NCI-H1417 (cell line): ENCODE measurements at places on chromosomes 12 and 14.

GRCh38 chr12:76766161-76766560 is 2.2 kb downstream of the ZDHHC17 start:
- DNase-seq = no peak

GRCh38 chr14:24362241-24362960 is 5.6 kb upstream of the NFATC4 start:
- DNase-seq = no peak

DNA sequence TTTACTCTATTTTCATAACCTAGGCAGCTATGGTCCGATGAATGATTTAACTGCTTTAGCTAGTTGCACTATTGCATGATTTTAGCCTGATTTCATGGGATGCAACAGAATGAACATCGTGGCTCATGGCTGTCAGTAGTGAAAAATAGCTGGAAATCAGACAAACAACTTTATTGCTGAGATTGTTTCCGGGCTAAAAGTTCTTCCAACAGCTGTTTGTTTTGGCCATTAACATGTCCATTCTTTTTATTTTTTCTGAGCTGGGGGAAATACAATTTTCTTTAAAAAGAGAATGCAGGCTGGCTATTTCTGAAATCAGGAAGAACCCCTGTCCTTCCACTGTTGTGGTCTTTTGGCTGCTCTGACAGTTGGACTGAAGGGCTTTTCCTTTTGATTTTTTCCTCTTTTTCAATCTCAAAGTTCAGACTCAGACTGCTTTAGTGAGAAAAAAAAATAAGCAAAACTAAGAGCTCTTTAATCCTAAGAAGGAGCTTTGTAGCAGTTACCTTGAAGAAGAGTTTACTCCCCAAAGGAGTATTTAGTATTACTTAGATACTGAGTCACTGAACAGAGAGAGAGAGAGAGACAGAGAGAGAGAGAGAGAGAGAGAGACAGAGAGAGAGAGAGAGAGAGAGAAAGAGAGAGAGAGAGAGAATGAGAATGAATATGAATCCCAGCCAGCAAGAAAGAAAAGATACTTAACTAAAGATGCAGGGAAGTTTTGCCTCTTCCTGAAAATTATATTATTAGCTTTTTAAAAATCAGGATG is at the start of gene NAV3:
NAV3 (plus strand) TSS at position 312 of the 769 bp plus-strand sequence. CDS start 568 bp downstream, outside the sequence.
- no peak for DNase-seq

DNA sequence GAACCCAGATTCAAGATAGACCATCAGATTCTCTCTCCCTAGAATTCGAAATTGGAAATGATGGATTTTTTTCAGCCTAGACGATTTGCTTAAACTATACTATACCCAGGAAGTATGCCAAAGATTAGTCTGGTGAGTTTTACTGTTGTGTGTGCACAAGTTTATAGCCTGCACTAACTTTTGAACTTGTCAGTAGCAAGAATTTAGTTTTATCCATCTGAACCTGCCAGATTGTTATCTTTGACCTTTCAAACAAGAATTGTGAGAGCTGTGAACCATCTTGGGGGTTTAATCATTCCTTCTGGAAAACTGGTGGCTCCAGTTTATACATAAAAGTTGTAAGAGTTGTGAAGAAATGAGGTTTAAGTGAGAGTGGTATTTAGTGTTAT is 243.5 kb upstream of the DAAM1 start:
- DNase-seq = no peak

DNA sequence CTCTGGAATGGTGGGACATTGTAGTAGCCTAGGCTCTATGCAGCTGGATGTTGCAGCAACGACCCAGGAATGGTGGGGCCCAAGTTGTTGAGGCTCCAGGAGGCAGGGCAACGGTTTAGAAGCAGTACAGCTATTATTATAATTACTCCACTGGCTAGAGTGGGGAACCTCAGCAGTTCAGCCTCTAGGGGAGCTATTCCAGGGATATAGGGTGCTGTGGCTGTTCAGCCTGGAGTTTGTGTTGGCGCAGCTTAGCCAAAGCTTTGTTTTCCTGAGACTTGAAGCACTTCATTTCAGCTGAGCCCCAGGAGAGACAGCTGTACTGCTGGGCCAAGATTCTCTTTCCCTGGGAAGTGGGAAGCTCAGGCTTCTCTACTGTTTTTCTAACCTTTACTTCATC is 1023.0 kb upstream of the ATXN7L3B start:
- no peak for DNase-seq

GRCh38 chr12:124233041-124233796 is 61.7 kb upstream of the RFLNA start:
- no peak for DNase-seq

DNA sequence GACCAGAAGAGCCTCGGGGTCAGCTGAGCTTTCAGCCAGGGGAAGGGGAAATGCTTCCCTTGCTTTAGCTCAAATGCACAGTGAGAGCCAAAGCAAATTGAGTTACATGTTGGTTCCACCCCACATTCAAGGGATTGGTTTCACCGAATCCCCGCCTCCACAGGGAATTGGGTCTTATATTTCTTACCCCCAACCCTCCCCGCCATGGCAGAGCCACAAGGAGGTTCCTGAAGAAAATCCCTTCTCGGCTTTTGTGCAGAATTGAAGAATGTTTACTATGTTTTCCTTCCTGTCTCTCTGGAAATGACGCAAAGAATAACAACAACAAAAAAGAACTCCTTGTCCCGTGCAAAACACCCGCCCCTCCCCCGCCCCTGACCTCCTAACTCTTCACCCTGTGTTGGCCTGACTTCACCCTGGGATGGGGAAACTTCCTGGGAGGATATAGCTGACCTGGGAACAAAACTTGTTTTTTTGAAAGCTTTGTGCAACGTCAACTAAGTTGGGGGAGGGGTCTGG is 21.9 kb upstream of the CIPC start:
- no peak for DNase-seq

DNA sequence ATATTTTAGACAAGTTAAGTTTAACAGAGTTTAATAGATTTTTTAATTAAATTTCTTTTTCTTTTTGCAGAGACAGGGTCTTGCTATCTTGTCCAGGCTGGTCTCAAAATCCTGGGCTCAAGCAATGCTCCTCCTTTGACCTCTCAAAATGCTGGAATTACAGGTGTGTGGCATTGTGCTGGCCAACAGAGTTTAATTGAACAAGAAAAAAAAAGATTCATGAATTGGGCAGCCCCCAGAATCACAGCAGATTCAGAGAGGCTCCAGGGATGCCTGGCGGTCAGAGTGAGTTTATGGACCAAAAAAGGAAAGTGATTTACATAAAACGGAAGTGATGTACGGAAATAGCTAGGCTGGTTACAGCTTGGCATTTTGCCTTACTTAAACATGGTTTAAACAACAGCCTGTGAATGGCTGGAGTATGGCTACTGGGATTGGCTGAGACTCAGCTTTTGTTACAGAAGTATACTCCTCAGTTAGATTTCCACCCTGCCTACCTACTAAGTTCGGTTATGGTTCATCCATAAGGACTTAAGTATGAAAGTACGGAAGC is 14.5 kb upstream of the TESPA1 start:
- DNase-seq = no peak

DNA sequence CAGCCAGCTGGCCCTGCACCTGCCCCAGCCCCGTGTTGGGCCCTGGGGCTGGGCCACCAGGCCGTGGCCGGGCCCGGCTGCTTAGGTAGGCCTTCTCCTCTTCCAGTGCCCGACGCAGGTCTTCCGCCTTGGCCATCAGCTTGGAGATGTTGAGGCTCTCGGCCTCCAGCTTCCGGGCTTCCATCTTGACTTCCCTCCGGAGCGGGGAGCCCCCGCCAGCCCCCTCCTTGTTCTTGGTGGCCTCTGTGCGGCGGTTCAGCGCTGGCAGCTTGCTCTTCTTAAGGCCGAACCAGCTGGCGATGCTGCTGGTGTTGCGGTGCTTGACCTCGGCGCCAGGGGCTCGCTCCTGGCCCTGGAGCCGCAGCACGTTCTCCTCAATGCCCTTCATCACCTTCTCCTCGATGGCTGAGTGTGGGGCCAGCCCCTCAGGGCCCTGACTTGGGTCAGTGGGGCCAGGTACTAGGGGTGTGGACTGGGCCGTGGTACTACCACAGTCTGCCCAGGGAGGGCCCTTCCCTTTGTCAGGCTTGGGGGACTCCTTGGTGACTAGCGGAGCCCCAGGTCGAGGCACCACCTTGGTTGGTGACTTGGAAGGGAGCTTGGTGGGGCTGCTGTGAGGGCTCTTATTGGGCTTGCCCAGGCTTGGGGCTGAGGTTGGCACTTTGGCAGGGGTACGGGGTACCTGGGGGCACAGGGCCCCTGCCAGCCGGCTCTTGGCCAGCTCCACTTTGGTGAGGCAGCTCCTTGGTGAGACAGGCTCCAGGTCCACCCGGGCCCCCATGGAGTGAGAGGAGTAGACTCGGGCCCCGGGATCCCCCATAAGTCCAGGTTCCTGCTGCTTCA is 33.2 kb downstream of the NCKAP5L start:
- DNase-seq = no peak

GRCh38 chr12:69150796-69151127 is 88.6 kb upstream of the CPSF6 start:
- no peak for DNase-seq

GRCh38 chr12:89927226-89927698 is 218.6 kb upstream of the ATP2B1 start:
- DNase-seq = no peak

DNA sequence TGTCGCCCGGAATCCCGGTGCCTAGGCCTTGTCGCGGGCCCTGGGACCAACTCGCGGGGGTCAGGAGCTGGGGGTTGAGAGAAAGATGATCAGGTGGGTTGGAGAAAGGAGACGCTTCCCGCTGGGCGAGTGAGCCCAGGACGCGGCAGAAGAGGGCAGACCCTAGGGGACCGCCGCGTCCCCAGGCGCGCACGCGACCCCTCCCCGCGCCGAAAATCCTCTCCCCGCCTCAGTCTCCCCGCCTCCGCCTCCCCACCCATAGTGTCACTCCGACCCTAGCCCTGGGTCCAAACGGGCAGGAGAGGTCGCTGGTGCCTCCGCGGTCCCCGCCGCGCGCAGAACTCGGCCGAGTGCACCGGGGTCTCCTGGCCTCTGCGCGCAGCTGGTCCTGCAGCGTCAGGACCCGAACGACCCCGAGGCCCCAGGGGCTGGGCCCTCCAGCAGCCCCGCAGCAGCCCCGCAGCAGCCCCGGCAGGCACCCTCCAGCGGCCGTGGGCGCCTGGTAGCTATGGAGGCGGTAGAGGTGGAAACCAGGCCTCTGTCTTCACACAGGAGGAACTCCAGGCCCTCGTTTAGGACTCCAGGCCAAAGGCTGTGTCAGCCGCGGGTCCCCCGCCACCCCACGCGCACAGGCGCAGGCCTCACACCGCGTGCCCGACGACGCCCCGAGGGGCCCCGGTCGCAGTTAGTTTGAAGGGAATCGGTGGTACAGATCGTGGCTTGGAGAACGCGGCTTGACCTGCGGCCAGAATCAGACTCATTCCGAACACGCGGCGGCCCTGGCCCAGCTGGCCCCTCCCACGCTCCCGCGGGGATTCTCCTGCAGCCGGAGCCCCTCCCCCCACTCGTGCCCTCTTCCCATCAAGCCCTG is 60.1 kb upstream of the EIF5 start:
- no peak for DNase-seq

DNA sequence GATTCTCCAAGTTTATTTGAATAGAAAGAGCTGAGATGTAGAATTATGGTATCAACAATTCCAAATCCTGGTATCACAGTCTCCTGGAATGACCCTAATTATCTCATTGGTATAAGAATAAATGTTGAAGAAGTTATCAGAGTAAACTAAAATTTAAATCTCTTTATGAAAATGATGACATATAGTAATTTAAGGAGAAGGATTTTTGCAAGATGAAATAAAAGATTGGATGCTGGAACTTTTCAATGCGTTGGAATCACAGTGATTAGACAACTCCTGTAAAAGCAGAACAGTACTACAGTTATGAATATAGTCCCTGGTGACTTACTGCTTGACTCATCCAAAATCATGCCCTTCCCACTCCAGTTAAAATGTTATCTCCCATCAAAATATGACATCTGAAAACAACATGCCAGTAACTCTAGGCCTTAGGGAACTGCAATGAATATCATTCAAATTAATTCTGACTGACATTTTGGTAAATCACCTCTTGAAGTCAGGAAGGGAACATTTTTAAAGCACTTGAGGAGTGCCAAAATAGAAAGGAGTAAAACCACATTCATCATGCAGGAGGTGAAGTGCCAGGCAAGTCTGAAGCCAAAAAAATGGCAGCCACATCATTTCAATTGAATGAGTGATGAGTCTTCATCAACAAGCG is 197.8 kb upstream of the PRKD1 start:
- no peak for DNase-seq

- DNase-seq = no peak
Observed at GRCh38 chr14:57652769-57653168, 159.1 kb upstream of the CCDC198 start.

- no peak for DNase-seq
Observed at GRCh38 chr12:19153396-19153795, 23.9 kb downstream of the PLEKHA5 start.

- no peak for DNase-seq
Observed at GRCh38 chr14:91021991-91022621, 38.3 kb downstream of the RPS6KA5 start.

GRCh38 chr12:108136697-108137096 is 7.6 kb downstream of the WSCD2 start:
- no peak for DNase-seq

DNA sequence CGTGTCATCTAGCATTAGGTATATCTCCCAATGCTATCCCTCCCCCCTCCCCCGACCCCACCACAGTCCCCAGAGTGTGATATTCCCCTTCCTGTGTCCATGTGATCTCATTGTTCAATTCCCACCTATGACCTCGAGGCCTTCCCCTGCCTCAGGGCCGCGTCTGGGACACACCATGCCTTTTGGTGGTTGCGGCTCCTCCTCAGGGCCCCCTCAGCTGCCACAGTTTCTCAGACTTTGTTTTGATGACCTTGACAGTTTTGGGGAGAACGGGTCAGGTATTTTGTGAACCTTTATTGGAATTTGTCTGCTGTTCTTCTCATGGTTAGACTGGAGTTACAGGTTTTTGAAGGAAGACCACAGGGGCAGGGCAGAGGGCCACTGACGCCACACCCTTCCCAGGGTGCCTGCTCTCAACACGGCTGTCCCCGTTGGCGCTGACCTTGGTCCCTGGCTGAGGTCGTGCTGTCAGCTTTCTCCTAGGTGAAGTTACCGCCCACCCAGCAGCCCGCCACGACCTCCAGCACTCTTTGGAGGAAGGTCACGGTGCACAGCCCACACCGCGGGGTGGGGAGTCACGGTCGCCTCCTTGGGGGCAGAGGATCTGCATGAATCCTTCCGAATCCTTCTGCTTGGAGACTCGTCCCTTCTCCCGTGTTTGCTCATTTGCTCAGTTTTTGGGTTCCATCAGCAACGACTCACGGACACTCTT is 130.5 kb downstream of the KIF26A start:
- DNase-seq = no peak

GRCh38 chr12:131369094-131369845 is 341.6 kb upstream of the SFSWAP start:
- DNase-seq = no peak

- no peak for DNase-seq
Observed at GRCh38 chr14:89626233-89626806, 209.3 kb upstream of the FOXN3 start.

GRCh38 chr14:104421401-104421821 is 158.2 kb upstream of the C14orf180 start:
- DNase-seq = no peak

- no peak for DNase-seq
Observed at GRCh38 chr12:95004610-95005009, 1.1 kb upstream of the NDUFA12 start.
